Activated CD4-positive, alpha-beta T cell treated with anti-CD3 and anti-CD28 coated beads for 4 hours (primary cell): ENCODE measurements at places on chromosomes 11 and 22.

- DNase-seq: no peak
These were observed 81.7 kb downstream of the BARX2 start for GRCh38 chr11:129457321-129457720.

- DNase-seq: no peak
These were observed 3.7 kb upstream of the CHST1 start for GRCh38 chr11:45669146-45669545.

GRCh38 chr11:102171101-102171500 is 60.9 kb downstream of the YAP1 start:
- DNase-seq: no peak

DNA sequence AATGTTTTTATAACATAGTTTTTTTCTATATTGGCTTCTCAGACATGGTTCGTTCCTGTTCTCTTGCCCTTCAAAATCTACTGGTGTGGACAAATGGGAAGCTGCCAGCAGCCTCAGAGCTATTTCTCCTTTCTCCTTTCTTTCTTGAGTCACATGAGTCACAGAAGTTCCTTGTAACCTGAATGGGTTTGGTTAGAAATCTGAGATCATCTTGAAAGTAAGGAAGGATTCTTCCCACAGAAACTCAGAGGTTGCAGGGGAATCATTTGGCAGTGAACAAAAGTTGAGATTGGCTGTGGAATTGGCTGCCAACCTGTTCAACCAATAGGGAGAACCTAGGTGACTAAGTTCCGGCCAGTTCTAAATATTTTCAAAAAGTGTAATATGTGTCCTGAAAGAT is 12.5 kb downstream of the PLET1 start:
- no peak for DNase-seq

- DNase-seq: no peak
These were observed 29.9 kb downstream of the GUCY1A2 start for GRCh38 chr11:106988151-106989077.

GRCh38 chr22:44406341-44407170 is 91.5 kb downstream of the RTL6 start:
- no peak for DNase-seq

- DNase-seq: no peak
These were observed 6.2 kb downstream of the CLCF1 start for GRCh38 chr11:67366961-67367760.

DNA sequence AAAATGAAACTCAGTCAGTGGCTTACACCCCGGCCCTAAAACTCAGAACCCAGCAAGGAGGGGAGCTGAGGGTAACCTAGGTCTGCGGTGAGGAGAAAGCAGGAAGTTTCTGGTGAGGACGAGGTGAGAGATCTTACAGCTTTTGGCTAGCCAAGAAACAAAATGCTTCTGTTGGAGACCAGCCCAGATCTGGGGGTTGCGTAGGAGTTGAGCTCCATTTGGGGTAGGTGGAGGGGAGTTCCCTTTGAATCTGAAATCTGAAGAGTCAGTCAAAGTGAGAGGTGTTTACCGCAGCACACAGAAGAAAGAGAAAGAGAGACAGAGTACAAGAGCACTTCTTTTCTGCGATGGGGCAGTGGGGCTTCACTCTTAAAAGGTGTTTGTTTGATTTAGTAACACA is 29.6 kb downstream of the EHF start:
- peak; percentile 71 for DNase-seq

DNA sequence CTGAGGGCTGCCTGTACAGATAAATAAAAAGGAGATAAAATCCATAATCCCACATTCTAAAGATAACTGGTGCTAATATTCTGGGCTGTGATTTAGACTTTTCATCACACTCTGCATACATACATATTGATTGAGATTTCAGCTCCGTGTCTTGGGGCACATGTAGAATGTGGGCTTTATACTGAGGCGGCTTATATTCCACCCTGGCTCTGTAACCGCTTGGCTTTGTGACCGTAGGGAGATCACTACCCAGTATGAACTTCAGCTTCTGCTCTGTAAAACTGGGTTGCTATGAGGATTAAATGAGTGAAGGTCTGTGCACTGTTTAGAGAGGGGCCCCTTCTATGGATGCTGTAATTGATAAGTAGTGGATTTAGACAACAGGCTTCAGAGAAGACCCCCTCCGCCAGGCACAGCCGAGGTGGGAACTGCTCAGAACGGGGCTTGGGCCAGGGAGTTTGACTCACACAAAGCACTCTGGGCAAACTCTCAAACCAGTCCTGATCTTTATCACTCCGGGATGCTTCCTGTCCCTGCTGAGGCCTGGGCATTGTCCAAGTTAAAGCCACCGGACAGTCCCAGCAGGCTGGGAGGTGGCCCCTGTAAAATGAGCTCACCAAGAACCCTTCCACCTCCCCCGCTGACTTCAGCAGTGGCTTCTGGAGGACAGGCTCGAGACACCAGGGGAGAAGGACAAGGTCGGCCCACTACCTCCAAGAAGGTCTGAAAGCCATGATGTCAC is 17.2 kb downstream of the KIAA1671 start:
- no peak for DNase-seq

GRCh38 chr11:42849362-42849761 is 462.4 kb upstream of the API5 start:
- DNase-seq: no peak
